ENCODE measurements at places on chromosomes 3 and 15.

DNA sequence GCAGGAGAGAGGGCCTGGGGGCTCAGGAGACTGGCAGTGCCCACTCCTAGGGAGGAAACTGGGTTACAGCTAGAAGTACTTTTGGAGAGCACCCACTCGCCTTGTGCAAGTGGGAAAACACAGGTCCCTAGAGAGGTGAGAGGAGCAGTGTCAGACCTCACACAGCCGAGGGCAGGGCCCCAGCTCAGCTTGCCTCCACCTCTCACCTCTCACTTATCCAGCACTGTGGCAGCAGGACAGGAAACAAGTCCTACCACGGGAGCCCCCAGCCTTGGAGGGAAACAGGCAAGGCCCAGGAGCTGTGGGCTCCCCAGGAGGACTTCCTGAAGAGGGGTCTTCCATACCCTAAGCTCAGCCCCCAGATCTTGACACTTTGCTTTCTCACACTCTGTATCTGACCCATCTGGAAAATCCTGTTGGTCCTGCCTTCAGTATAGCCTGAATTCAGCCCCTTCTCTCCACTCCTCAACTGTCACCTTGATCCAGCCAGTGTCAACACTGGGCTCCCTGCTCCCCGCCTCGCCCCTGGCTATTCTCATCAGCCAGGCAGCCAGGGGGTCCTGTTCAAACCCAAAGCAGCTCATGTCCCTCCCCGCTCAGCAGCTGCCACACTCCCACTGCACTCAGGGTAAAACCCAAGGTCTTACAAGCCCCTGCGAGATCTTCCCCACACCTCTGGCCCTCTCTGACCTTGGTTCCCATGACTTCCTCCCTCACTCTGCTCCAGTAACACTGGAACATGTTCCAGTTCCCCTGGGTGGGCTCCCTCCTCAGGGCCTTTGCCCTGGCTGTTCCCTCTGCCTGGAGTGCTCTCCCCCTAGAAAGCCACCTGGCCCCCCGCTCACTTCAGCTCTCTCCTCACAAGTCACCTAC, 870 bp upstream of the TMEM40 start:
- no peak for DNase-seq

- no peak for DNase-seq
Measured at GRCh38 chr15:85474700-85475316, 94.4 kb downstream of the AKAP13 start.

- no peak for DNase-seq
Measured at GRCh38 chr3:173690542-173691180, 293.1 kb downstream of the NLGN1 start.

GRCh38 chr3:19274576-19274975, 126.3 kb downstream of the KCNH8 start:
- DNase-seq: no peak

GRCh38 chr3:149055575-149055974, 30.8 kb downstream of the HLTF start:
- DNase-seq: no peak

- DNase-seq: no peak
Measured at GRCh38 chr15:90054618-90055097, 47.6 kb downstream of the IDH2 start.

GRCh38 chr3:39291903-39292329, 12.1 kb upstream of the CX3CR1 start:
- DNase-seq: peak; percentile 76

GRCh38 chr3:152496716-152497115, 228.0 kb downstream of the MBNL1 start:
- no peak for DNase-seq

DNA sequence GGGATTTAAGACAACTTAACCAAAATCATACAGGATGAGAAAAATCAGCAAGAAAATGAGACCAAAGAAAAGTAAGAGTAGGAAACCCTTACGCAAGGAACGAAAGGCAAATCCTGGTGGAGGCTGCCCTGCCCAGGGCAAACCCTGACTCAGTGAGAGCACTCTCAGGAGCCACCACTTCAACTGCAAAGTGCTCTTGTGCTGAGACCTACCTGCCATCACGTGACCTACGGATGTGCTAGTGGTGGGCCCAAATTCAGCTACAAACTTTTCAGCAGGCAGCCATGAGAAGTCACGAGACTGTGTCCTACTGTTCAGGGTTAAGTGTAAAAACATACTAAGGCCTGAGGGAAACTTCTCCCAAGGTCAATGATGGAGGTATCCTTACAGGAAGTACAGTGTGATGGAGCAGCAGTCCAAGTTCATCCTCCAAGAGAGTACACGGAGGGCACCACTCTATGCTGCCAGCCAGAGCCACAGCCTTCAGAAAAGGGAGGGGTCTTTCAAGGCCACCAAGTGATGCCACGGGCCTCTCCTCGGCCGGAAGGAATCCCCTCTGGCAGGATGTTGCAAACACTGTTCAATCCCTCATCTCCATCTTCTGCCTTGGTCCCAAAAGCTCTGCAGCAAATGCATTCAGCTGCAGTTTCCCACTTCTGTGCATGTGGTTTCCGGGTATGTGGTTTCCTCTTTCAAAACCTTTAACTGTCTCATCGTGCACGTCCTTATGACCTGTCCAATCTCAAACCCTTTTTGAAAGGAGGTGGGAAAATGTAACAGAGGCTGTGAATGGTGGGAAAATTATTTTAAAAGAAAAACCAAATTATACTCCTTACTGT, 9.5 kb downstream of the CHSY1 start:
- DNase-seq: no peak

- DNase-seq: no peak
Measured at GRCh38 chr3:17832016-17832415, 89.6 kb upstream of the TBC1D5 start.

- DNase-seq: no peak
Measured at GRCh38 chr3:167626490-167626889, 27.3 kb downstream of the WDR49 start.

DNA sequence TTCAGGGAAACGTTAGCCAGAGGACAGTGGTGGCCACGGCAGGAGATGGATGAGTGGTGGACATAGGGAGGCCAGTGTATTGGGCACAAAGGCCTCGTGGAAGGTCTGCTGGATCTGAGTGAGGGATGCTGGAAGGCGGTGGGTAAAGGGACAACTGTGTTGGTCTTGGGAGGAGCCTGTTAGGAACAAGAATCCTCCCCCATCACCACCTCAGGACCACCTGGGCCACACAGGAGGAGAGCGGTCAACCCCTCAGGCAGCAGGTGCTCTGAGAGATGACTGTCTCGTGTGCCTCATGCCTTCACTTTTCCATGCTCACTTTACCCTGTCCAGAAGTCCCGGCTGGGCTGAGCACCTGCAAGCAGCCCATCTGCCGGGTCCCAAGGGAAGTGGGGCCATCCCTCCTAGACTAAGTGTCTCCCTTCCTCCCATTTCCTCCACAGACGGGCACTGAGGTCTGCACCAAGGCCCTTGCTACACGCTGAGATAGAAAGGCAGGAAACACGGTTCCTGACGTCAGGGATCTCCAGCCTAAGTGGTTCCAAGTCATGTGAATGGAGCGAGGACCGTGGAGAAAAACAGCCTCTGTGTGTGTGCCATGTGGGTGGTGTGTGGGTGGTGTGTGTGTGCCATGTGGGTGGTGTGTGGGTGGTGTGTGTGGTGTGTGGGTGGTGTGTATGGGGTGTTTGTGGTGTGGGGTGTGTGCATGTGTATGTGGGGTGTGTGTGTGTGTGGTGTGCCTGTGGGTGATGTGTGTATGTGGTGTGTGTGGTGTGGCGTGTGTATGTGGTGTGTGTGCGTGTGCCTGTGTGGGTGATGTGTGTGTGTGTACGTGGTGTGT, 47.8 kb upstream of the CTSH start:
- DNase-seq: no peak

- no peak for DNase-seq
Measured at GRCh38 chr15:48984021-48984710, 20.4 kb upstream of the SHC4 start.

DNA sequence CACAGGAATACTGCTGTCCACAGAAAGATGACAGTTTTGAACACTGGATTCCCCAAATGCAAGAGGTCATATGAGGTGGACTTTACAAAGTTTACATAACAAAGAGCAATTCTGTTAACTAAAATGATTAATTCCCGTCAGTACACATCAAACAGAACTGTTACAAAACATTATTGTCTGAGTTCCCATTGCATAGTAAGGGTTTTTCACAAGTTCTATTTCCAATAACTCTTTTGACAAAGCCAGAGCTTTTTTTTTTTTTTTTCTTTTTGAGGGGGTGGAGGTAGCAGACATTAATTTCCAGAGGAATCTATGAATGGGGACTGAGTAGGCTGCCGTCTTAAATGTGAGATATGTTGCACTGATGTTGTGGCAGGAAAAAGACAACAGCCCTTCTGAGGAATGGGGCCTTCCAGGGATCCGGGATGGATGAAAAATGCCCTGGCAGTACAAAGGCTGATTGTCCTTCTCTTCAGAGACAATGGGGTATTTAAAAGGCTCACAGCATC, 178.1 kb upstream of the KBTBD8 start:
- no peak for DNase-seq

DNA sequence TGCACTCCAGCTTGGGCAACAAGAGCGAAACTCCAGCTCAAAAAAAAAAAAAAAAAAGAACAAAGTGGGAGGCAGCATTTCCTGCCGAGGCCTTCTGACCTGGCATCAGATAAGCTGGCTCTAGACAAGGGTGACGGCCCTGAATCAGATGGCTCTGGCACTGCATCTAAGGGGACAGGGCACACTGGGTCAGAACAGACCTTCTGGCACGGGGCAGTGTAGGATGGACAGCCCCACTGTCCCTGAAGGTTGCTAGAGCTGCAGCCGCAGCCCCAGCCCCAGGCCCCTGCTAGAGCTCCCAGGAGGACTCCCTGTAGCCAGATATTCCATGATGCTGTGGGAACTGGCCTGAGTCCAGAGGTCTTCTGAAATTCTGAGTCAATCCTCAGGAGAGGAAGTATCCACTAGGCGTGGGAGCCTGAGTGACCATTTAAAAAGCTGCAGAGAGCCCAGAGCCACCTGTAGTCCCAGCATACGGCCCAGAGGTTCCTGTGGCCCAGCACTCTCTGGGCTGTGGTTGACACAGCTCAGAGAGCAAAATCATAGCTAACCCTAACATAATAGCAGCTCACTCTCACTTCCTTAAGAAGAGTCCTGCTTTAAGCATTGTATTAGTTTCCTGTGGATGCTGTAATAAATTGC, 69.2 kb upstream of the MFGE8 start:
- DNase-seq: no peak

DNA sequence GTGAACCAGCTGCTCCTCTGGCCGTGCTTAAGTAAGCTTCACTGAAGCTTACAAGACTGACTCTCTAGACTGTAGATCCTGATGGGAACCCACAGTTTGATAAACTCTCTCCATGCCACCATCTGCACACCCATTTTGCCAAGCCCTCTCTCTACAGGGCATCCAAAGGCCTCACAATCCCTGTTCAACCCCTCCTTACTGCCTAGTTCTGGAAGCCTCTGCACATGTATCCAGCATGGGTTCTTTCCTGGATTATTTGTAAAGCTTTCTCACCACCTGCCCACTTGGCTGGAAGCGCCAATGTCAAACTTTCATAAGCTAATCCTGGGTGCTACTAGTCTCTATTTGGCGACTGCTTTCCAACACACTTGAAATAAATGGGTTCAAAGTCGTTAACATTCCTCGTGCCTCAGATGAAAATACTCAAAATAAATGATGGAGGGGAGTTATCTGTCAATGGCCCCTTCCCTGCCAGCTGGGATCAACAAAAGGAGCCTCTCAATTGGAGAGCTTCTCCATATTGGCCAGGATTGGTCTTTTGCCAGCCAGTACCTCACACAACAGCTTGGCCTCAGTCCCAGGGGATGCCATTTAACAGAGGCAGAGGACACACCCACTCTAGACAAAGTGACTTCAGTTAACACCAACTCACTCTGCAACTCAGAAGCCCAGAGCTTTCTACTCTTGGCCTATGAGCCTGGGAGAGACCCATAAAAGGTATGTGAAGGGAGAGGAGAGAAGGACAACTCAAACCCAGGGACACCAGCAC, 48.1 kb downstream of the SH3BP5 start:
- DNase-seq: no peak

DNA sequence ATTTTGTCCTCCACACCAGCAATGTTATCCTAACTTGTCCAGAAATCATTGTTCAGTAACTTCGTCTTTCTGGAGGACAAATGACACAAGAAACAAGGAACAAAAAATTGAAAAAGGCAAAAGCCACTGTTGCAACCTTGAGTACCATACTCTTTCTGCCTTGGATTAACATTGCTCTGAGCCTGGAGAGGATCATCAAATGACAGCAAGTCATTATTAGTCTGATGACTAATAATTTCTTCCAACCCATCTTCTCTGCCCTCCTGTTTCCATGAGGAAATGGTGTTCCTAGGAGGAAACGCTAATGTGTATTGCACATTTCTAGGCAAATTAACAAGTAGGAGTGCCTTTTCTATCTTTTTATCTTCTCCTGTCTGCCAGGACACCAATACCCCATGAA, 153.9 kb downstream of the PCCB start:
- DNase-seq: no peak

GRCh38 chr3:19769694-19770093, 164.3 kb downstream of the EFHB start:
- DNase-seq: no peak

DNA sequence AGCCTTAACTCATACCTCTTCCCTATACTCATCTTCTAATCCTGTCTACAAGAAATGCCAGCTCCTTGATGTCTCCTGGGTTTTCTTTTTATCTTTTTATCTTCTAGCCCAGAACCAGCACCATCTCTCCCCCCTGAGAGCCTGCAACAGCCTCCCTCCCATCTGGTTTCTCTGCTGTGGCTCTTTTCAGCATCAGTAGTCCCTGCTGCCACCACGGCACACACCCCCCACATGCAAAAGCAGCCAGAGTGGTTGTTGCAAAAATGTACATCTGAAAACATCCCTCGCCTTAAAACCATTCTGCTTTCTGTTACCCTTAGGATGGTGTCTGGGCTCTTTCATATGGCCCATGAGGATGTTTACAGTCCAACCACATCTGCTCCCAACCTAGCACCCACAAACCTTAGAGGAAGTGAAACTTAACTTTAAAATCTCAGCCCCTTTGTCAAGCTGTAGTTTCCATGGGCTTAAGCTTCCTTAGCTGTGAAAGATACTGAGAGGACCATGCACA, 775 bp downstream of the TTC21A start:
- DNase-seq: no peak

- no peak for DNase-seq
Measured at GRCh38 chr15:66778314-66778665, 76.3 kb downstream of the SMAD6 start.

DNA sequence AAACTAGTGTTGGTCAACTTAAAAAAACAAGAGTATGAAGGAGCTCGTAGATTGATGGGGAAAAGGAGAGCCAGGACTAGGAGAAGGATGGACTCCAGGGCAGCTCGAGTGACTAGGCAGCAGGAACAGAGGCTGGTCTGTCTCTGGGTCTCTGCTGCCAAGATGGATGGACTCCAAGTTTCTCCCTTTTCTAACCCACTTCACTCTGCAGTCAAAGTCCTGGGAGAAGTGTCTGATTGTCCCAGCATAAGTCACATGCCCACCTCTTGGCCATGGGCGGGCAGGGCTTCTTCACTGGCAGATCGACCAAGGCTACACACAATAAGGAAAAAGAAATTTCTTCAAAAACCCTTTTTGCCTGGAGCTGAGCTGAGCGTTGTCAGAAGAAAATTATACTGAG, 9.2 kb upstream of the EPB42 start:
- DNase-seq: no peak

- DNase-seq: no peak
Measured at GRCh38 chr3:17130956-17131355, 246.2 kb downstream of the PLCL2 start.
